ENCODE measurements at places on chromosomes 11 and 22.

- no peak for DNase-seq
Measured at GRCh38 chr11:111409915-111410314, 30.8 kb upstream of the POU2AF1 start.

- DNase-seq = no peak
Measured at GRCh38 chr11:60809249-60809648, 24.1 kb downstream of the MS4A10 start.

- DNase-seq = peak; percentile 32
Measured at GRCh38 chr11:124586238-124586860, 16.6 kb downstream of the OR8A1 start.

GRCh38 chr22:37284805-37285355 lies 2.6 kb downstream of the CYTH4 start:
- peak; percentile 57 for DNase-seq

GRCh38 chr22:24789516-24789915 lies 15.0 kb upstream of the PIWIL3 start:
- no peak for DNase-seq

DNA sequence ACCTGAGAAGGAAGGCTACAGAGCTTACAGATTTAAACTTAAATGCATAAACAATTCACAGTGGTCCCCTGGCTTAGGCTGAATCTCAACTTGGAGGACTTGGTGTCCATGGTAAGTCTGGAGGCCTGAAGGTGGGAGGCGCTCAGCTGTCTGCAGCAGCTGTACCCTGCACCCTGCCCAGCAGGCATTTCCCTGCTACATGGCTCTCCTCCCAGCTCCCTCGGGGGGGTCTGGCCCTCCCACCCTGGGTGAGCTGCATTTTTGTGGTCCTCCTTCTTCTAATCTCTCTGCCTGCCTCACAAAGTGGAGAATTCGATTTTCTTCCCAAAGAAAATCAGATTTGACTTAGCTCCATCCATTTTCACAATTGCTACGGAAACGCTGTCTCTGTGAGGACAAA lies 273.2 kb downstream of the KIRREL3 start:
- no peak for DNase-seq

- no peak for DNase-seq
Measured at GRCh38 chr11:123371506-123372297, 58.4 kb upstream of the GRAMD1B start.

DNA sequence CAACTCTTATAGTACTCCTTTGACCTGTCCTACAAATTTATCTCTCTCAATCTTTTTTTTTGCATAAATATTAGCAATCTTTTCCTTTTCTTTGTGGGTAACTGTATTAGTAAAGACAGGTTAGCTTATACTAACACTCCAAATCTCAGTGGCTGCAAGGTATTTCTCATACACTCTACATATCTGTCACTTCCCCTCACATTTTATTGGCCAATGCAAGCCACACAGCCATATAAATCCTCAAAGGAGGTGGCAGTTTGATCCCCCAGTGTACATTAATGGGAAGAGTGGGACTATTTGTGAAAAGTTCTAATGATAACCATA lies 42.6 kb upstream of the EED start:
- no peak for DNase-seq

DNA sequence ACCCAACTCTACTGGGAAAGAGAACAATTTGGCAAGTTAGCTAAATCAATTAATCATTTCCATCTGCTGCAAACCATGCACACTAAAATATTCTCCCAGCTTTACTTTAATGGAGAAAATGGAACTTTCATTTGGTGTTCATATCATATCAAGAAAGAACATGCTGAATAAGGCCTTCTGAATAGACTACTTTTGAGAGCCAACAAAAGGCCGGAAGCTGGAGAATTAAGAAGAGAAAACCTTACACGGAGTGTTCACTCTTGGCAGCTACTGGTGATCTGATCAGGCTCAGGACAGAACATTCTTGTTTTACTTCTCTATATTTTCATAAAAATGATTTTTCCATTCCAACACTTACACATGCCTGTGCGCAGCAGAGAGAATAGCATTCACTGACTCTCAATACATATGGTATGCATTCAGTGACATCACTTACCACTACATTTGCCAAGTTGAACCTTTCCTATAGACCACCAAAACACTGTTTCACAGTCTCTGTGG lies 165.3 kb downstream of the TTC28 start:
- no peak for DNase-seq

- DNase-seq = no peak
Measured at GRCh38 chr11:43404406-43404805, 45.7 kb downstream of the TTC17 start.

DNA sequence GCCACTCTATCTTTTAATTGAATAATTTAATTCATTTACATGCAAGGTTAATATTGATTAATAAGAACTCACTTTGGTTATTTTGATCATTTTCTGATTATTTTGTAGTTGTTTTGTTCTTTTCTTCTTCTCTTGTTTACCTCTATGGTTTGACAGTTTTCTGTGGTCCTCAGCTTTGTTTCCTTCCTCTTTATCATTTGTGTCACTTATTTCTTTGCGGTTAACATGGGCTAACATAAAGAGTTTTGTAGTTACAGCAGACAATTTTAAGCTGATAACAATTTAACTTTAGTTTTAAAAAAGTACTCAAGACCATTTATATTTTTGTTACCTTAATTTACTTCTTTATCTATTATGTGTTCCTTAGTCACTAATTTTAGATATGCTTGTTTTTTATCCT lies 1032.8 kb upstream of the RAG2 start:
- DNase-seq = no peak

- no peak for DNase-seq
Measured at GRCh38 chr22:50316114-50317065, 8.9 kb upstream of the PLXNB2 start.

- DNase-seq = no peak
Measured at GRCh38 chr11:92397221-92397755, 172.7 kb downstream of the FAT3 start.
